ENCODE measurements at places on chromosomes 2 and 18.
A peak's percentile ranks its signal among the peaks of the same experiment; 100 is the strongest.

DNA sequence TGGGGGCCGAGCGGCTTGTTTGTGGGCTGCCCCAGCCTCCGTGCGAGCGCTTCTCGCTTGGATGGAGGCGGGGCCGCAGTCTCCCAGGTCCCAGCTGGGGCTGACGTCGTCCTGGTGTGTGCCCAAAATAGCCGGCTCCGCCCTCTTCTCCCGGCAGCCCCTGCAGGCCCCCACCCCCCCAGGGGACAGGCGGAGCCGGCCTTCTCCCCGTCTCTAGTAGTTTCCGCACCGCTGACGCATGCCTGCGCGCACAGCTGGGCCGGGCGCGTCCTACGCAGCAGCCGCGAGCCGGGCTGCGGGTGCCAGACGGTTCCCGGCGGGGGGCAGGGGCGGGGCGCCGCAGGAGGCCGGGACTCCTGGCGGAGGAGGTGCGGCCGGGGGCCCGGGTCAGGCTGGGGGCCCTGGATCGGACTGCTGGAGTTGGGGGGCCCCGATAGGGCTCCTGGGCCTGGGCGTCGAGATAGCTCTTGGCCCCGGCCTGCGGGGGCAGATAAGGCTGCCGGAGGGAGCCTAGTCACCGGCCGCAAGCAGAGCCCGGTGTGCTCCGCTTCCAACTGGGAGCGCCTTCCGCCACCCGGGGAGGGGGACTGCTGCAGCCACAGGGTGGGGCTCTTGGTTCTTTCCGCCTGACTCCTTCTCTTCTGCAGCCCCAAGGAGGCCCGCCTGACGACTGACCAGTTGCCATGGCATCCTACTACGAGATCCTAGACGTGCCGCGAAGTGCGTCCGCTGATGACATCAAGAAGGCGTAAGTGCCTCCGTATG, at the start of gene DNAJB2:
Gene DNAJB2, plus strand, starts transcription at position 216 of the 765 bp plus-strand sequence. Its CDS starts 468 bp downstream, at position 684.
- peak; percentile 98 for DNase-seq

- DNase-seq: no peak
These were observed 43.5 kb downstream of the PDCL3 start for GRCh38 chr2:100606332-100606725.

DNA sequence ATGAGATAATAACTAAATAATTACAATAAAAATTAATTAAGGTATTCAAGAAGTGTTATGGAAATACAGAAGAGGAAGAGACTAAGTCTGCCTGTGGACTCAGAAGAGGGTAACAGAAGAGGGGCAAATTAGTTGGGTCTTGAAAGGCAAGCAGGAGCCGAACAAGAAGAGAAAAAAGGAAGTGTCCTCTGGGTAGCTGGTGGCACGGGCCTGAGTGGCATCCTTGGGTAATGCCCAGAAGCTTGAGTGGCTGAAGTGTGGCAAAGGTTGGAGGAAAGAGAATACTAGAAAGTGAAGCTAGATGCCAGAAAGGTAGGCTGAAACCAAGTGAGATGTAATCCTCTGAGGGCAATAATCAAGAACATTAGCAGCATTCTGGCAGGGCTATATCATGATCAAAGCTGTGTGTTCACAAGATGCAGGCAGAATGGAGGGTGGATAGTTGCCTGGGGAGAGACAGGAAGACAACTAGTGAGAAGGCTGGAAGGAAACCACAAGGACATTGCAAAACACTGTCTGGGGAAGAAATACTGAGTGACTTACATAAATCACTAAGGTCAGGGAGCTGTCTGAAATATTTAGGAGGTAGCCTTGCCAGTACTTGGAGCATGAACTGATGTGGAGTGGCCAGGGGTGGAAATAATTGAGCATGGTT, 16.2 kb downstream of the DOCK10 start:
- no peak for DNase-seq

DNA sequence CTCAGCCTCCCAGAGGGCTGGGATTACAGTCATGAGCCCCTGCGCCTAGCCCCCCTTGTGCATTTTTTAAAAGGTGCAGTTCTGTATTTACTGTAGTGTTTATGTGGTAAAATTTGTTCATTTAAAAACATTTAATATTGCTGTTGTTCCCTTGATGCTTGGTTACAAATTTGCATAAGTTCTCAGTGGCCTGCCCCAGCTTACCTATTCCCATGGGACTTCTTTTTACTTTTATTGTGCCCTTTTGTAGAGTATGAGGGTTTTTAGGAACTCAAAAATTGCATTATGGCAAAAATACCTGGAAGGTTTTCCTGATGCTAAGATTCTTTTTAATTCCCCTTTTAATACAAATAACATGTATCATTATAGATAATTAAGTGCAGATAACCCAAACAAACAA, 63.0 kb downstream of the DGKD start:
- DNase-seq: no peak

DNA sequence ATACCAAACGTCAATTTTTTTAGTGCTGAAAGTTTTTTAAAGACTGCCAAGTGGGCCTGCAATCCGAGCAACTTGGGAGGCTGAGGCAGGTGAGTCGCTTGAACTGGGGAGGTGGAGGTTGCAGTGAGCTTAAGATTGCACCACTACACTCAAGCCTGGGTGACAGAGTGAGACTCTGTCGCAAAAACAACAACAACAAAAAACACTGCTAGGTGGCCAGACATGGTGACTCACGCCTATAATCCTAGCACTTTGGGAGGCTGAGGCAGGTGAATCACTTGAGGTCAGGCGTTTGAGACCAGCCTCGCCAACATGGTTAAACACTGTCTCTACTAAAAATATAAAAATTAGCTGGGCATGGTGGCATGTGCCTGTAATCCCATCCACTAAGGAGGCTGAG, 202.8 kb upstream of the COPS8 start:
- DNase-seq: peak; percentile 66

GRCh38 chr18:63970809-63971205, 926 bp downstream of the SERPINB8 start:
- DNase-seq: no peak

GRCh38 chr2:40409734-40410133, 42.2 kb downstream of the SLC8A1 start:
- DNase-seq: no peak

DNA sequence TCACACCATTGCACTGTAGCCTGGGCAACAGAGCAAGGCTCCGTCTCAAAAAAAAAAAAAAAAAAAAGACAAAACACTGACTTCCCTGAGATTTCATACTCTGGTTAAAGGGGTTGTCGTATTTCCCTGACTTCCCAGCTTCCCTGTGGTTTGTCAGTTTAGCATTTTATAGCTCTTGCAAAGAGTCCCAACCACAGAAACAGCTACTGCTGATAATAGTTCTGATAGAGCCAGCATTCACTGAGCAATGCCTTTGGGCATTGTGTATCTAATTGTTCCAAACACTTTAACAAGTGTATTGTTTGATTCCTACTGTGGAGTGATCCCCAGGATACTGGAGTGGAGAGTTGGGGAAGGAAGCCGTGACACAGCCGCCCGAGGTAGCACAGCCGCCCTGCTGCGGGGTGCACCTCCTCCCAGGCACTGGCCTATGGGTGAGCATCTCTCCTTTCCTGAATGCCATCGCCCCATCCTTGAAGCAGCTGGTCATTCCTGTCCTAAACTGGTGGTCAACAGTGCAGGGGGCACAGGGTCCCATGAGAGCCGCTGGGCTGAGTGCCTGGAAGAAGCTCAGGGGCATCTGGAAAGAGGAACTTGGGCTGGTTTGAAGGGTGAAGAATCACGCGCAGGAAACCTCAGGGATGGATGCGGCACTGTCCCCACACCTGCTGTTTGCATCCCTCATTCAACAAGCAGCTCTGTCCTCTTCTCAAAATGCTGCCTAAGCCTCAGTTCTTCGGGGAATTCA, 81.0 kb upstream of the TMEM18 start:
- no peak for DNase-seq

GRCh38 chr2:236631281-236631855, 61.7 kb downstream of the ACKR3 start:
- DNase-seq: no peak

- DNase-seq: no peak
These were observed 181.1 kb upstream of the COPS8 start for GRCh38 chr2:236904389-236905263.

DNA sequence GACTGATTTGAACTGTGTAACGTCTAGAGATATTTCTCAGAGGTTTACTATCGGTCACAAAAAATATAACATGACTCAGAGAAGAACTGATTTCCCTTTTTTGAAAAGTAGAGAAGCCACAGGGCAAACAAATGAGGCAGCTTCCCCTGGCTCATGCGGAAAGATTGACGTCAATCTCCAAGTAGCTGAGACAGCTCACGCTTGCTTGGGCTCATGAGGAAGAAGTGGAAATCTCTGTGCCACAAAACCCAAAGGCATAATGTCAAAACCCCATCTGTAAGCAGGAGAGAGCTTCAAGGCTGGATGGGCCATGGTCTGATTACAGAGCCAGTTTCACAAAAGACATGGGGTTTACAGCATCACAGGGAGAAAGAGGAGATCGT, 188.1 kb downstream of the ARL4C start:
- no peak for DNase-seq

- no peak for DNase-seq
These were observed 162.0 kb upstream of the MSH6 start for GRCh38 chr2:47620770-47621437.

DNA sequence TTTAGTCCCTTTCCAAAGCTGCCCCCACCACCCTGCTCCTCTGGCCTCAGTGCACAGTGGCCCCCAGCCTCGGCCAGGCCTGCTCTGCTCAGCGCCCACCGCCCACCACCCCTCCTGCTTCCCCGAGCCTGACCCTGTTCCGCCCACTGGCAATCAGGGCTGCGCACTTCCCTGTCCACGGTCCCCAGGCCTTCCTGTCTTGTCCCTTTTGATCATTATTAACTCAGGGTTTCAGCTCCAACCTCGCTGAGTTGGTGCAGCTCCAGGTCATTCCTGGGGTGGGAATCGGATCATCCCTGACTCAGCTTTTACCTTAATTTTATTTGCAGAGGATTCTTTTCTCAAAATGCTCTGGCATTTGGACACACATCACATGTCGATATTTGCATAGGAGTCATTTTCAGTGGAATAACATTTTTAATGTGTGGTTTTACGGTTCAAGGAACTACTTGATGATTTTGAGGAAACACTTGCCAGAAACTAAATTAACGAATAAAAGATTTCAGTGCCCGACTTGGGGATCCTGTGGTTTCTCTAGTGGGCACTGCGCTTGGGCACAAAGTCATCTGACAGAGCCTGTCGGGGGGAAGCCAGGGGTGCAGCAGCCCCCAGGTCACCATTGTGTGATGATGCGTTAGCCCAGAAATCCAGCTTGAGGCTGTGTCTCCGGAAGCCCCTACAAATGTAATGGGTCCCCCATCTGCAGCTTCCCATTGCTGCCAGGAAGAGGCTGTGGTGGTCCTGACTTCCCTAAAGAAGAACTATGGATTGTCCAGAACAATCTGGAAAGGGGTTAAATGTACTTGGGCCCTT, 1.0 kb upstream of the ESPNL start:
- no peak for DNase-seq

GRCh38 chr2:158723921-158724802, 71.0 kb upstream of the DAPL1 start:
- peak; percentile 24 for DNase-seq

DNA sequence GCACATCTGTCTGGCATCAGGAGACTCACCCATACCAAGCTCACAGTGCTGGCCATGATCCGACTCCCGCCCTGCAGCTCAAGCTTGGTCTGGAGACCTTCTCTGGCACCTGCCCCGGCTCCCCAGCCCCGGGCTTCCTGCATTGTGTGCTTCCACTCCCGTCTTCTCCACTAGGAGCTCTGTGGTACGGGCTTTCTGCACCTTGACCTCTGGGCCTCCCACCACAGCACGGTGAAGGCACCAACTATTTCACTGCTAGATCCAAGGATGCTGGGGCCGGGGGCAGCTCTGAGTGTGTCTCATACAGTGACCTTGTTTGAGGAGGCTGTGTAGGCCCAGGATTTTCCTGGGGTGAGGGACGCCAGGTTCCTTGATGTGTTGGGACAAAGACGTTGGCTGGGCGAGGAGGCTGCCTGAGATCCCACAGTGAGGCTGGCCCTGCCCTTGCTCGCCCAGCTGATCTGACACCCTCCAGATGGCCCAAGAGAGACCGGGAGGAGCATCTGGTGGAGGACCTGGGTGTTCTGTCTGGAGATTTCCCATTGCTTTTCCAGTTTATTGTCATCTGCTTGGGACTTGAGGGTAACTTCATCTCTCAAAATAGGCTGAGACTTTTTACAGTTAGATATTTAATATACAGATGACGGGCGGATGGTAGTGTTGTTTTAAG, 64.0 kb downstream of the HPCAL1 start:
- no peak for DNase-seq

- DNase-seq: no peak
These were observed 1.5 kb upstream of the EVX2 start for GRCh38 chr2:176085120-176085788.

DNA sequence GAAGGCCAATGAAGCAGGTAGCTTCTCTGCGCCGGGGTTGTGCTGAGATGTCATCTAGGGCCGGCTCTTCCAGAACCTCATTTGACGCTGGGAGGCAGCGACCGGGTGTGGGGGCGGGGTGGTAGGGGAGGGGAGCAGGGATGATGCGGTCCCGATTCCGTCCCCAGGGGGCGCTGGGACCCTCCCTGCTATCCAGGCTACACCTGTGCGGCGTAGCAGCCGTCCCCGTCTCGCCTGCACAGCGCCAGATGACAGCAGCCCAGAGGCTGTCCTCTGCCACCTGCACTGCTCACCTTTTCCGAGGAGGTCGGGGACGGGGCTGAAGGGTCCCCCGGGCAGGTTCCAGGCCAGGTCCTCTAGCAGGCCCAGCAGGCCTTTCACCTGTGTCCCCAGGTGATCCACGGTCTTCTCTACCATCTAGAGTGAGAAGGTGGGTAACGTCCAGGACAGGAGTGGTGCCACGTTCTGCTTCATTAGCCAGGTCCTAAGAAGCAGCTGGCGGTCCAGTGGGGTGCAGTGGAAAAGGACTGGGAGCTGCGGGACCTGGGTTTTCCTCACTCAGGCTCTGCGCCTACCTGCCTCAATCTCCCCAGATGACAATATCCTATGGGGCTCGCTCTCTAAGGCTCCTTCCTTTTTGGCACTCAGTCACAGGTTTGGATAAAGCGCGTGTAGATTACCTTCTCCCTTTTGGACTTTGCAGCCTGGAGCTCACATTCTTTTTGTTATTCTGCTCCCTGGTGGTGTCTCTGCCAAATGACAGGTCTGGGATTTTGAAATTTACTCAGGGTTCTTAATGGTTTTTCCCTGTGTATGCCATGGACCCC, 56.0 kb upstream of the RAB6C start:
- no peak for DNase-seq

GRCh38 chr2:198296665-198297308, 492.4 kb downstream of the PLCL1 start:
- DNase-seq: no peak

- no peak for DNase-seq
These were observed 32.4 kb upstream of the NCK2 start for GRCh38 chr2:105712166-105712915.

GRCh38 chr18:8825729-8826375, 120.5 kb downstream of the MTCL1 start:
- no peak for DNase-seq

GRCh38 chr2:105399207-105399861, 483 bp upstream of the FHL2 start:
- no peak for DNase-seq

DNA sequence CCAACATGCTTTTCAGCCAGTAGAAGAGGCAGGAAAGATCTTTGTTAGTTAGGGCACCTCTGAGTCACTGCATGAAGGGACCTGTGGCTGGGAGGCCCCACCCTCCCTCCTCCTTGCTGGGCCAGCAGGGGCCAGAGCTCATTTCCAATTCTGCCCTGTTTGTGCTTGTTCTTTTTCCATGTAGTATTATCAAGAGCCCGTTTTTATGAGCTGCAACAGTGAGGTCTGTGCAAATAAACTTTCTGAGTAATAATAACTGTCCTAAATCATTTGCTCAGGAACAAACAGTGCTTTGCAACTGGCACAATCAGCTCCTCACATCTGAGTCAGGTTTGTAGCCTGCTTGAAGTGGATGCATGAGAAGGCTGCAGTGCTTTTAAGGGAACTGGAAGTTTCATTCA, 128.0 kb downstream of the ARL4C start:
- DNase-seq: peak; percentile 68

GRCh38 chr18:12038639-12039539, 54.8 kb upstream of the ANKRD62 start:
- no peak for DNase-seq

All from epithelial cell of prostate (primary cell).